Esophagus muscularis mucosa (tissue), 4 donors: ENCODE measurements at places on chromosomes 5 and 9. TPM values are rescaled to one million over a fixed set of nuclear protein-coding genes. Genes with fewer than 3 reads are reported as not detected.

DNA sequence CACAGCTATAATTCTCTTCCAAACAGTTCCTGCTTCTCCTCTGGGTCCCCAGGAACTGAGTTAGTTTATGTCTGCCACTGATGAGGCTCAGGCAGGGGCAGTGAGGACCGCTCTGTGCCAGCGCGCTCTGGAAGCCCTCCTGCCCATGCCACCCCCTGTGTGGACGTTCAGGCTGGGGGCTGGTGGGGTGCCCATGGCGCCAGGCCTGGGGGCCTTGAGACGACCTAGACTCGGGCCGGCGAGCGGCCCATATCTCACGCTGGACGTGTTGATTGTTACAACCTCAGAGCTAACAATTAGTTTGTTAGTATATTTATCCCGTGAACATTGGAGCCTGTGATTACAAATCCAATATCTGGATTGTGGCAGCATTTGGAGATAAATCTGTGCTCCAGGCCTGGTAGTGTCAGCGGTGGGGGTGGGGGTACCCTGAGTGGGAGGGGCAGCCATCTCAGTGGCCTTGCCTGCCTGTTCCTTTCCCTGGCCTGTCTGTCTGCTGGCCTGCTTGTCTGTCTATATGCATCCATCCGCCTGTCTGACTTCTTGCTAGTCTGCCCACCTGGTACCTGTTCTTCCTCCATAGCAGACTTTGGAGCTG is 256.5 kb upstream of the MVB12B start:
- no peaks in the 10 kb centered on the region for H3K27me3 ChIP-seq
- H3K36me3 ChIP-seq: no peaks in the 10 kb centered on the region
- H3K27ac ChIP-seq: no peak overlapping the region
- no peak for DNase-seq

- no peaks in the 10 kb centered on the region for H3K4me1 ChIP-seq
- no peaks in the 10 kb centered on the region for H3K36me3 ChIP-seq
- no peak for DNase-seq
- no peak overlapping the region for H3K4me3 ChIP-seq
- H3K27me3 ChIP-seq: no peaks in the 10 kb centered on the region
- no peak overlapping the region for H3K27ac ChIP-seq
Observed at GRCh38 chr5:124383693-124384092, 362.7 kb downstream of the ZNF608 start.

- H3K27me3 ChIP-seq: no peaks in the 10 kb centered on the region
- DNase-seq: no peak
- no peak overlapping the region for H3K4me3 ChIP-seq
- H3K27ac ChIP-seq: no peak overlapping the region
Observed at GRCh38 chr5:40355846-40356245, 323.9 kb upstream of the PTGER4 start.

GRCh38 chr9:90141723-90142122 is 500.9 kb downstream of the DIRAS2 start:
- H3K36me3 ChIP-seq: no peaks in the 10 kb centered on the region
- H3K27me3 ChIP-seq: no peaks in the 10 kb centered on the region
- H3K4me3 ChIP-seq: no peak overlapping the region
- DNase-seq: no peak
- H3K27ac ChIP-seq: no peak overlapping the region
- H3K4me1 ChIP-seq: no peaks in the 10 kb centered on the region

DNA sequence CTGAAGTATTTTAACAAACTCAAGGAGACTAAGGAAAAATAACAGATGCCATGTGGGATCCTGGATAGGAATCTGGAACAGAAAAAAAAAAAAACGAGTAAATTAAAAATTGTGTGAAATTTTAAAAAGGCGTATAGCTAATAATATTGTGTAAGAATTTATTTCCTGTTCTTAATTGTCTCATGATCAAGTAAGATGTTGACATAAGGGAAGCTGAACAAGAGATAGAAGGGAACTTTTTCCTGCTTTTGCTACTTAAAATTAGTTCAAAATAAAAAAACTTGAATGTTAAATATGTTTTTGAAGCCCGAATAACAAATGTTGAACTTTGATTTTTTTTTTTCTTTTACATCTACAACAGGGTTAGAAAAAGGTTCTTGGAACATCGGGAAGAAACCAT is 10.5 kb downstream of the SNAPC3 start:
- H3K27me3 ChIP-seq: no peaks in the 10 kb centered on the region
- no peak overlapping the region for H3K4me3 ChIP-seq
- H3K4me1 ChIP-seq: peaks cover 11% of the 10 kb centered on the region
- H3K36me3 ChIP-seq: peaks cover 7% of the 10 kb centered on the region

GRCh38 chr5:113510836-113511451 is 2.5 kb upstream of the YTHDC2 start:
- peaks cover 23% of the 10 kb centered on the region for H3K4me1 ChIP-seq
- H3K27ac ChIP-seq: no peak overlapping the region
- H3K36me3 ChIP-seq: no peaks in the 10 kb centered on the region
- DNase-seq: no peak

DNA sequence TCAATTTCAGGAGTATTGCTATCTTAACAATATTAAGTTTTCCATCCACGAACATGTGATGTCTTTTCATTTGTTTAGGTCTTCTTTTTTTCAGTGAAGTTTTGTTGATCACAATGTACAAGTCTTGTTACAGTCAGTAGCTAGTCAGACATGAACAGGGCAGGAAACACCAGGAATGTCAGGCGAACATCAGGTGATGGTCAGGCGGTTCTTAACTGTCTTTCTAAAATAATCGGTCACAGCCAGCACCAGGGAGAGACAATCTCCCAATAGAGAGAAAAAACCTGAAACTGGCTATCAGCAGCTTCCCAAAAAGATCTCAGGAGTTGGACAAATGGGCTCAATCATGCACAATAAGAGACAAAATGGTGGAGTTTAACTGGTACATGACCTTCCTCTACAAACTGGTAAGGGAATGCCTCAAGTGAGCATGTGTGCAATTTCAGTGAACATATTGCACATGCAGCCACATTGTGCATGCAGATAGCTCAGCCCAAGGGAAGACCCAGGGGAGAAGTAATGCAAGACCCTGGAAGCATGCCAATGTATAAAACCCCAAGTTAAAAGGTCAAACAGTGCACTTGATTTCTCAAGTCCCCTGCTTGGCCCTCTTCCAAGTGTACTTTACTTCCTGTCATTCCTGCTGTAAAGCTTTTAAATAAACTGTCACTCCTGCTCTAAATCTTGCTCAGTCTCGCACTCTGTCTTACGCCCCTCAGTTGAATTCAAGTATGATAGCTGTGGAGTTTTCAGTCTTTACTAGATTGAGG is 176.1 kb upstream of the RASEF start:
- no peaks in the 10 kb centered on the region for H3K4me1 ChIP-seq
- H3K4me3 ChIP-seq: no peak overlapping the region
- no peak overlapping the region for H3K27ac ChIP-seq
- H3K27me3 ChIP-seq: no peaks in the 10 kb centered on the region

- peaks cover 6% of the 10 kb centered on the region for H3K4me1 ChIP-seq
- H3K27me3 ChIP-seq: no peaks in the 10 kb centered on the region
- H3K27ac ChIP-seq: peak overlapping the region; percentile 5
- H3K4me3 ChIP-seq: no peak overlapping the region
Observed at GRCh38 chr5:154301726-154302125, 111.2 kb downstream of the GALNT10 start.

DNA sequence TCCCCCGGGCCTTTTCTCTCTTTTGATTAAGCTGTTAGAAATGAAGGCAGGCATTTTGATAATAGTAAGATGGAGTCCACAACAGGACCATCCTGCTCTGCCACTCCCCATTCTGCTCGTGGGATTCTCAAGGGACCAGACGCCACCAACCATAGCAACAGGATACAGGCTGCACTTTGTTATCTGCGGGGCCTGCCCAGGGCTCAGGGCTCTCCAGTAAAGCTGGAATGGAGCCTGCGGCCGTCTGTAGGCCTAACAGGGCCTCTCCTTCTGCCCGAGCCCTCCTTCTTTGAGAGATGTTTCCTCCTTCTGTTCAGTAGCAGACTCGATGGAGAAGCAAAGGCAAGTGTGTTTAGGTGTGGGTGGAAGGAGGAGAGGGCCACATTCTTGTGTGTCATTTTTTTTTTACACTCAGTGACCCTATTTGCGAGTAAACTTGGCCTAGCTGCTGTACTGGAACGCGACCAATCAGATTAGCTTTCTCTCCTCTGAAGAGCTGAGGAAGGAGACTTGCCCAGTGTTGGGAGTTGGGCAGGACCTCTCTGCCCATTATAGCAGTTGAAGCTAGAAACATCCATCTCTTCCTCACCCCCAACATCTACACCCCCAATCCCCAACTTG is 8.9 kb upstream of the EPB41L4B start:
- H3K36me3 ChIP-seq: no peaks in the 10 kb centered on the region
- no peak overlapping the region for H3K4me3 ChIP-seq
- no peak for DNase-seq
- no peak overlapping the region for H3K27ac ChIP-seq
- H3K4me1 ChIP-seq: peaks cover 10% of the 10 kb centered on the region
- no peaks in the 10 kb centered on the region for H3K27me3 ChIP-seq

DNA sequence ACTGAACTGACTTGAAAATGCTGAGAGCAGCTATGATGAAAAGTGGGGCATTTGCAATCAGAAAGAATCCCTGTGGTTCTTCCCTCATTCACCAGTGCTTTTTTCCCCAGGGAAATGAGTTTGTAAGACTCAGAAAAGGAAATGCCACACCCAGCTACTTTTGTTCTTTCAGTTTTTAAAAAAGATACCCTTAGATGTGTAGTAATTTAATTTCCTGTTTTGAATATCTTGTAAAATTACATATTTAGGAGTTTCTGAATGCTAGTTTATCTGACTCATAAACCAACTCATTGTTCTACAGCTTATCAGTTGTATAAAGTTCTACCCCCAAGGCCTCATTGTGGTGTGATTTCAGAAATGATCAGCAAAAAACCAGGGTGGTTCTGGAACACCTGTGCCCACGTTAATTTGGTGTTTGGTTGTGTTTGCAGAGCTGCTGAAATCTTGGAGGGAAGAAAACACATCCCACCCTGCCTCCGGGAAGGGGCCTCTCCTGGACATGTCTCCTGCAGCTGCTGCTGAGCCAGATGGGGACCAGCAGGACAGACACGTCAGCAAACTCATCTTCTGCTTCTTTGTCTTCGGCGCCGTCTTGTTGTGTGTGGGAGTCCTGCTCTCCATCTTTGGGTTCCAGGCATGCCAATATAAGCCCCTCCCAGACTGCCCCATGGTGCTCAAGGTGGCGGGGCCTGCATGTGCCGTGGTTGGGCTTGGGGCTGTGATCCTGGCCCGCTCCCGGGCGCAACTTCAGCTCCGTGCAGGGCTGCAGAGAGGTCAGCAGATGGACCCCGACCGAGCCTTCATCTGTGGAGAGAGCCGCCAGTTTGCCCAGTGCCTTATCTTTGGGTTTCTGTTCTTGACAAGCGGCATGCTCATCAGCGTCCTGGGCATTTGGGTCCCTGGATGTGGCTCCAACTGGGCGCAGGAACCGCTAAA is 2.8 kb downstream of the TMEM171 start:
- H3K4me1 ChIP-seq: peaks cover 13% of the 10 kb centered on the region
- H3K4me3 ChIP-seq: no peak overlapping the region
- H3K27ac ChIP-seq: no peak overlapping the region

- no peak overlapping the region for H3K4me3 ChIP-seq
- peaks cover 19% of the 10 kb centered on the region for H3K27me3 ChIP-seq
- peaks cover 56% of the 10 kb centered on the region for H3K4me1 ChIP-seq
- DNase-seq: no peak
- H3K36me3 ChIP-seq: no peaks in the 10 kb centered on the region
Observed at GRCh38 chr9:128246471-128246870, 29.3 kb downstream of the GOLGA2 start.

- DNase-seq: peak; percentile 89
- H3K4me3 ChIP-seq: no peak overlapping the region
- H3K36me3 ChIP-seq: no peaks in the 10 kb centered on the region
- no peak overlapping the region for H3K27ac ChIP-seq
- no peaks in the 10 kb centered on the region for H3K27me3 ChIP-seq
- H3K4me1 ChIP-seq: no peaks in the 10 kb centered on the region
Observed at GRCh38 chr5:133723651-133724366, 111.5 kb upstream of the FSTL4 start.

GRCh38 chr9:15271403-15271802 is 35.6 kb downstream of the TTC39B start:
- H3K4me3 ChIP-seq: no peak overlapping the region
- H3K27me3 ChIP-seq: no peaks in the 10 kb centered on the region
- DNase-seq: no peak
- no peak overlapping the region for H3K27ac ChIP-seq
- H3K36me3 ChIP-seq: peaks cover 3% of the 10 kb centered on the region

- H3K4me1 ChIP-seq: peaks cover 85% of the 10 kb centered on the region
- no peaks in the 10 kb centered on the region for H3K36me3 ChIP-seq
Observed at GRCh38 chr9:111904891-111905291, 8.3 kb downstream of the UGCG start.

DNA sequence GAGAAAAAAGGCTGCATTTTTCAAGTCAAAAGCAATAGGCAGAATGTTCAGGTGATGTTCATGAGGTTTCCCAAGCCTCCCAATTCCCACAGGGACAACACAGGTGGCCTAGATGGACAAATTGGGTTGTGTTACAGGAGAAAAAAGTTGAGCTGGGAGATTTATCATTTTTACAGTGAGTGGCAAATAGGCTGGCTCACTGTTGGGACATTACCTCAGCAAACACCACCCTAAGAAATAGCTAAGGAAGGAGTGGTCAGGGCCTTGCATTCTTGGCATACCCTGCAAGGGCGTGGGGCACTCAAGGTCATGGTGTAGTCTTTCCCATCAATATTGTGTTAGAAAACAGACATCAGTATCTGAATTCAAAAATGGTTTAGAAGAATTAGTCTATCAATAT is 23.3 kb upstream of the CPLANE1 start:
- H3K27me3 ChIP-seq: no peaks in the 10 kb centered on the region
- H3K36me3 ChIP-seq: no peaks in the 10 kb centered on the region
- no peak overlapping the region for H3K27ac ChIP-seq
- no peaks in the 10 kb centered on the region for H3K4me1 ChIP-seq

GRCh38 chr9:98903961-98904411 is 39.7 kb upstream of the COL15A1 start:
- no peak for DNase-seq
- H3K4me3 ChIP-seq: no peak overlapping the region
- no peak overlapping the region for H3K27ac ChIP-seq
- peaks cover 37% of the 10 kb centered on the region for H3K4me1 ChIP-seq
- no peaks in the 10 kb centered on the region for H3K36me3 ChIP-seq

DNA sequence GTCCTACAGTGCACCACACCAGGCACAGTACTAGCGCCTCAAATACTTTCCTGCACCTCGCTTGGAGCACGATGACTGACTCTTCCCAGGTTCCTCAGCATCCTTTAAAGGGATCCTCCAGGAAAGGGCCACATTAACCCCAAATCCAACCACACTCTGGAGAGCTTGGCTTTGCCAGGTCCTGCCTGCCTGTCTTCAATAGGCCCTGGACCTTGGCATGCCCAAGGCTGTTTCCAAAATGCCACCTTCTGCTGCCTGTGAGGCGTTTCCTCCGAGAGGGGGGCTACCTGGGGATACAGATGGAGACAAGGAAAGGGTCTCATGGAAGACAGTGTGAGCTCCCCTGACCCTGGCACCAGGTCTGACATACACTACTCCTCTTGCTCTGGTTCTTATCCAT is 169.9 kb downstream of the DAB2IP start:
- no peaks in the 10 kb centered on the region for H3K27me3 ChIP-seq
- H3K36me3 ChIP-seq: no peaks in the 10 kb centered on the region
- no peak overlapping the region for H3K4me3 ChIP-seq
- H3K27ac ChIP-seq: no peak overlapping the region
- DNase-seq: no peak
- peaks cover 7% of the 10 kb centered on the region for H3K4me1 ChIP-seq

NUP155 gene
- 12.2 TPM for total RNA-seq

SLC27A6 gene
- total RNA-seq: 56.5 TPM

LMBRD2 gene
- total RNA-seq: 10.4 TPM

SREK1 gene
- total RNA-seq: 51.9 TPM

MYMK gene
- not detected for total RNA-seq

PAEP gene
- total RNA-seq: not detected

NFX1 gene
- 32.1 TPM for total RNA-seq

RFESD gene
- total RNA-seq: 0.84 TPM

ELAVL2 gene
- 1.4 TPM for total RNA-seq

CCDC183 gene
- total RNA-seq: 2.5 TPM

SH2D3C gene
- 17.3 TPM for total RNA-seq

CCDC69 gene
- 341 TPM for total RNA-seq

FOXD4L4 gene
- not detected for total RNA-seq

SPATA9 gene
- not detected for total RNA-seq
